Stimulated activated CD8-positive, alpha-beta memory T cell treated with anti-CD3 and anti-CD28 coated beads, Interleukin-4, amount 100 ng/mL, for 48 hours (primary cell): ENCODE measurements at places on chromosomes 2 and 18.

GRCh38 chr2:23106242-23106785, 278.7 kb upstream of the KLHL29 start:
- DNase-seq: no peak

DNA sequence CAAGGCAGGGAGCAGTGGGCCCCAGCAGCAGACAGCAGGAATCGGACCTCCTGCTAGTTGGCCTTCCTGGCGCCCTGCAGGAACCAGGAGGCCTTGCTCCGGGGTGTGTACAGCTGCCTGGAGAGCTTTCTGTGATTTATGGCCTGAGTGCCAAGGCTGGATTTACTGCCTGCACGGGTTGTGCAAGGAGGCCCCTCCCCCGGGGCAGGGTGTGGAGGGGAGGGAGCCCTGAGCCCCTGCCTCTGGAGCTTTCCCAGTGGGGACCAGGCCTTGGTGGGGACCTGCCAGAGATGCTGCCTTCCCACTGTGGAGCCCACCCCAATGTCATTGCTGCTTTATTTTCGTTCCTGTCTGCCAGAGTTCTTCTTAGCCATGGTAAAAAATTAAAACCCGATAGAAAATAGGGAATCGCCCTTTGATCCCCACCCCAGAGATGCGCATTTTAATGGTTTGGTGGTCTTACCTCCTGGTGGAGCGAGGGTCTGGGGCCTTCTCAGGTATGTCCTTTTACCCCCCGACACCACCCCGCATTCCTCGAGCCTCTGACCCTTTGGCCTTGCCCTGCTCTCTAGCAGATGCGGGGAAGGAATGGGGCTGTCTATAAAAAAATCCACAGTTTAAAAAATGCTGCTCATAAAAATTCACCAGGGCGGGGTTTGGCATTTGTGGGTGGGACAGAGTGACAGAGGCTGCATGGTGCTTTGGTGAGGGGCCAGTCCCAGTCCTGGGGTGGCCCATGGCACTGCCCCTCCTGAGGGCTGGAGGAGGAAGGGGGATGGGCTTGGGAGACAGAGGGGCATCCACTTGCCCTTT, 6.9 kb upstream of the RALB start:
- no peak for DNase-seq

DNA sequence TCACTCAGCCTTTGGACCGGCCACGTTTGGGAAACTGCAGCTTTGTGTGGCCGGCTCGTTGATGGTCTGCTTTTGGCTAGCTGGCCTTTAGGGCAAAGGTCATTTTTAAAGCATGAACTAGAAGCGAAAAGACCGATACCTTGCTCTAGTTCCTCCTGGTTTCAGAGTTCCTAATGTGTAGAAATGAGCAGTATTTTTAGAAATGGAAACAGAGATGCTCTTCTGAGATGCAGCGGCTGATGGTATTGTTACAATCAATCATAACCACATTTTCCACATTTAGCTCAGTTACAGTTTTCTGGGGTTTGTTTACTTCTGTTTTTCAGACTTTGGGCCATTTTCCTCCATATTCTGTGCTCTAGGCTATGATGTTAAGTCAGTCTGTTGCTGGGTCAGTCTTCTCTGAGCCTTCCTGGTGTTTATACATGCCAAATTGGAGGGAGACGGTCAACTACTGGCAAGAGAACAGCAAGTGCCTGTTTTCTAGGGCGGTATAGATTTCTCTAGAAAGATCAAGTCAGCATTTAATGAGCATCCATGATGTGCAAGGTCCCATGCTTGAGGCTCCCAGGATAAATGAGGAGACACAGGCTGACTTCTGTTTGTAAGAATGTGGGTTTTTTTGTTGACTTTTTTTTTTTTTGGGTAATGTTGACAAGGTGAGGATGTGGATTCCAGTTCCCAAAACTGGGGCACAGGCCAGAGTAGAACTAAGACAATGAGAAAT, 28.0 kb downstream of the RNF144A start:
- DNase-seq: no peak

- peak; percentile 73 for DNase-seq
Measured at GRCh38 chr2:73984203-73984921, at the start of gene TET3. Gene TET3, plus strand, starts transcription at chr2:73984910. Its CDS starts 1,494 bp downstream, at chr2:73986404.

DNA sequence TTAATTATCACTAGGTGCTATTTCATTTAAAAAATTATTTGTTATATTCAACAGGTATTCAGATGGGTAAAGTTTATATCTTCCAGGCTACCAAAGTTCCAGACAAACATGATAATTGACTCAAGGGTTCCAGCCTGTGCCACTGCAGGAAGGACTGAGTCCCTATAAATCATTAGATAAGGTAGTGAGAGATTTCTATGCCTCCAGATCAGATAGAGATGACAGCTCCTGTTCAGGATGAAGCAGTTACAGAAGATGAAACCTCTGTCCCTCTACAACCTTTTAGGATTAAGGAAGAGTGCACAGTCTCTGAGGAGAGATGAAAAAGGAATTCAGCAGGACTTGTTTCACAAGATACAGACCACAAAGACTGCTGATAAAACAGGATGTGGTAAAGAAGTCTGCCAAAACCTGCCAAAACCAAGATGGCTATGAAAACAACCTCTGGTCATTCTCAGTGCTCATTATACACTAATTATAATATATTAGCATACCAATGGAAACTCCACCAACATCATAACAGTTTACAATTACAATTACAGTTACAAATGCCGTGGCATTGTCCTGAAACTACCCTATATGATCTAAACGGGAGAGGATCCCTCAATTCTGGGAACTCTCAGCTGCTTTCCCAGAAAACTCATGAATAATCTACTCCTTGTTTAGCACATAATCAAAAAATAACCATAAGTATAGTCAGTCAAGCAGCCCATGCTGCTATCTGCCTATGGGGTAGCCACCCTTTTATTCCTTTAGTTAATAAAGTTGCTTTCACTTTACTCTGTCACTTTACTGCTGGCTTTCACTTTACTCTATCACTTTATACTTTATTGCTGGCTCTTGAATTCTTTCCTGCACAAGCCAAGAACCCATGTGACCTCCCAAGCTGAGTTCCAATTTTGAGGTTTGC, 288.5 kb downstream of the PDE11A start:
- DNase-seq: no peak

- DNase-seq: no peak
Measured at GRCh38 chr2:151024696-151025251, 236.9 kb downstream of the RBM43 start.

GRCh38 chr2:234536178-234536965, 39.5 kb upstream of the ARL4C start:
- DNase-seq: no peak

DNA sequence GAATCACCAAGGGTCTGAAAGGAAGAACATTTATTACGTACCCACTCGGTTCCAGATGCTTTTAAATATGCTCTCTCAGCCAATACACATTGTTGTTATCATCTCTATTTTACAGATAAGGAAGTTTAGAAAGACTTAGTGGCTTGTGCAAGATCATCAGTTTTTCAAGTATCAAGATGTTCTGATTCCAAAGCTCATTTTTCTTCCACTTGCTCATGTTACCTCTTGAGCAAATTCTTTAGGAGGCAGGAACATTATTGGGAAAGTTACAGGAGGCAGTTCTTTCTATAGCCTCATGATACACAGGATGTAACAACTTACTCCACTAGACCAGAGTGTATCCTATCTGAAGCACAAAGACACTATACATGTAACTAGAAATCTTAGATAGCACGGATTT, 65.0 kb upstream of the MMADHC start:
- DNase-seq: no peak

DNA sequence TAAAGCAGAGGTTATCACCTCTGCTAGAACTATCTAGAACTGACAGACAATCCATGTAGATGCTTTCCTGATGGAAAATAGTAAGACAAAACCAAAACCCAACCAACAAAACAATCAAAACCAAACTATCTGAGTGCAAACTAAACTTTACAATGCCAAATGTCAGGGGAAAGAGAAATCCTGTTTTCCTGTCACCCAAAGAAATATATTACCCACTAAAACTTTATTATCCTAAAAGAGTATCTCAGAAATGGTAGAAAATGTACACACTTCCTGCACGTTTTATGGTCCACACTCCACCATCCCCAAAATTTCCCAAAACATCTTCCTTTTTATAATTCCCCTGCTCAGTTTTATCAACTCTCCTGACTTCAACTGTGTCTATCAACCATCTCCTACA, 29.9 kb downstream of the SP3 start:
- DNase-seq: no peak

- DNase-seq: no peak
Measured at GRCh38 chr18:78630981-78631510, 348.6 kb upstream of the SALL3 start.

DNA sequence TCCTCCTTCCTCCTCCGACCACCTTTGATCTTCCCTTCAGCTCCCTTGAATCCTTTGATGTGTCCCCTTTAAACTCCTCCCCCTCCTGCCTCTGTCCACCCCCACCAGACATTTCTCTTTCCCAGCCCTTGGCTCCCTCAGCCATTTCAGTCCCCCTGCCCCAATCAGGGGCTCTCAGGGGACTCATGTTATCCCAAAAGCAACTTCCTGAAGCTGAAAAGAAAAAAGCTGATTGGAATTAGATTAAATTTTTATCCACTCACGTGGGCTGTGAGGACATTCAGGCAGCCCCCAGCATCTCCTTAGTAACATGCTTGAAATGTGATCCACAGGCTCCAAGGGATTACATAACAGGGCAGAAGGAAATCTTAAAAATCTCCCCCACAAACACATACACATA, 81.3 kb downstream of the NEURL3 start:
- DNase-seq: no peak

DNA sequence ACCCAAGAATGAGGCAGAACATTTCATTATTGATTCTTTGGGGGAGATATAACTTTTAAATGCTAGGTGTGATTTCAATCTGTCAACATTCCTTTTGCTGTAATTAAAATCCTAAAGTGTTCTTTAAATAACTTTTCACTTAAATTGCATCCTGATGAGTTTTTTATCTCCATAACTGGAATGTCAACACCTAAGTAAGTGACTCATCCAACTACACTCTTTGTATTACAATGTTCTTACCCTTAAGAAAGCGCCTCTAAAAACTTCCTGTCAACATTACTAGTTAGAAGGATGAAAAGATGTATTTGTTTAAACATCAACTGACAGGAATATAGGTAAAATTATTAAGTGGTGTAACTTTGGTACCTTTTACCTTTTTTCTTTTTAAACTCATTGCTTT, 1657.0 kb downstream of the LRP1B start:
- DNase-seq: no peak

DNA sequence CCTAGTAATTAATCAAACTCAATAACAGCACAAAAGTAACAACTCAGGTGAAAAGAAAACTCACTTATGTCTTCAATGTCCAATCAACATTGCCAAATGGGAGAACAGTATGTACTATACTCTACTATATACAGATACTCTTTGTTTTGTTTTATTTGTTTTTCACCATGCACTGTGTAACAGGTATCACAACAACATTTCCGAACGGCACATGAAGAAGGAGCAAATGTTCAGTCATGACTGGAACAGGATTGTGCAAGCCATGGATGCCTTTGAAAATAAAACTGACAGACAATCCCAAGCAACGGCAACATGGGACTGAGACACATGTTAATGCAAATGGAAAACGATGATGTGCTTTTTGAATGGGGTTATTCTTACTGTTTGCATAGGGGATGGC, 334.9 kb upstream of the THUMPD2 start:
- DNase-seq: no peak

DNA sequence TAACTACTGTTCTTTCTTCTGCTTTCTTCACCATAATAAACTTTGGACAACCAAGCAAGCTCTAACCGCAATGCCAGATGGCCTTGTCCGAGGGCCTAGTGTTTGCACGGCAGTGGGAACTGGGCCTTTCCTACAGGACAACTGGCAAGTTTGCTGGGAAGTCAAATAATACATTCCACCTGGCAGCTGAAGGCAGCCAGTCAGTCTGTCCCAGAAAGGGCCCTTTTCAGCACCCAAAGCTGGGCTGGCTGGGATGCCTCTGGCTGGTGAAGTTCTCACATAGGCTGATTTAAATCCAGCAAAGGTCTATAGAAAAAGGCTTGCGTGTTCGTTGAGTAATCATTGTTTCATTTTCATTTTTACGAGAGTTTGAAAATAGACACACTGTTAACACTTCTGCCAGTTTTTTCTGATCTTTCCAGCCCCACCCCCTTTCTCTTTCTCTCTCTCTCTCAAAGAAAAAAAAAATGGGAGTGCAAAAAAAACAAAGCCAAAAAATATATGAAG, 110.0 kb upstream of the EPAS1 start:
- peak; percentile 65 for DNase-seq

DNA sequence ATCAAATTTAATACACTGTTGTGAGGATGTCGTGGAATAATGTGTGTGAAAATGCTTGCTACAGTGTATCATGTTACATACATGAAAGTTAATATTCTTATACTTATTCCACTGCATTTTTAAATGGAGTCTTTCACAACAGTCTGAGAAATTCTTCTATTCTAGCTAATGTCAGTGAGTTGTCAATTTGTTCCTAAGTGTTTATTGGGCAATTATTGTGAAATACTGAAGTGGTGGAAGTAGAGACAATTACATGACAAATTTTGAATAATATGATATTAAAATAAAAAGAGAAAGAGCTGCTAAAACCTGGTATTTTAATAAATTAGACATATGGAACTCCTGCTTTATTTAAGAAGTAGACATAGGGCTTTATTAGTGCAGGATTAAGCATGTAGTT, 176.1 kb downstream of the PTPRM start:
- DNase-seq: no peak

- DNase-seq: no peak
Measured at GRCh38 chr18:78433562-78433961, 546.1 kb upstream of the SALL3 start.

DNA sequence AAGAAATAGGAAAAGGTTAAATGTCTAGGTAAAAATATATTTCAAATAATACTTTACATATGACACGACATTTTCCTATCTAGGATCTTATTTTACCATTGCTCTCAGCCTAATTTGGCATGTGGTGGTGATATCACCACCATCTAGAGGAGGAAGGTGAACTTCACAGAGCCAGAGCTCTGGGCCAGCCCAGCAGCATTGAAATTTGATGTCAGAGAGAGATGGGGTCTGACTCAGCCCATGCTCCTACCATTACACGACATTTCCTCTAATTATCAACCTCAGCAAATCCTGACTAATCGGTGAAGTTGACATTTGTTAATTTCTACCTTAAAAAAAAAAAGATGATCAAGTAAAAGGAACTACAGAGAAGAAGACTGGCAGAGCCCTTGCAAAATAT, 42.3 kb downstream of the LRRTM4 start:
- no peak for DNase-seq

DNA sequence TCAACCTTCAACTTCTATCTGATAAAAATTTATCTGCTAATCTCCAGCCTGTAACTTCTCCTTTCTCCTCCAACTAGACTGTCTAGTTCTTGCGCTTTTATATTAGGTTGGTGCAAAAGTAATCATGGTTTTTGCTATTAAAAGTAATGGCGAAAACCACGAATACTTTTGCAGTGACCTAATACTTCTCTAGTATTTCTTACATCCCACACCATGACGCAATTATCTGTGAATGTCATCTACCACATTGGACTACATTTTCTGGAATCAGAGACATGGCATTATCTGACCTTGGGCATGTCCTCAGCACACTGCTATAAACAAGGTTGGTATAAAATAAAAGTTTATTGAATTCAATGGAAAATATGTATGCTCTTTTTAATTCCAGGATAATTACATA, 370.2 kb upstream of the LYPD1 start:
- no peak for DNase-seq
